Stimulated activated CD4-positive, alpha-beta T cell treated with anti-CD3 and anti-CD28 coated beads, TNF-alpha, amount 100 ng/mL, for 24 hours (primary cell): ENCODE measurements at places on chromosomes 3 and 15.
A peak's percentile ranks its signal among the peaks of the same experiment; 100 is the strongest.

DNA sequence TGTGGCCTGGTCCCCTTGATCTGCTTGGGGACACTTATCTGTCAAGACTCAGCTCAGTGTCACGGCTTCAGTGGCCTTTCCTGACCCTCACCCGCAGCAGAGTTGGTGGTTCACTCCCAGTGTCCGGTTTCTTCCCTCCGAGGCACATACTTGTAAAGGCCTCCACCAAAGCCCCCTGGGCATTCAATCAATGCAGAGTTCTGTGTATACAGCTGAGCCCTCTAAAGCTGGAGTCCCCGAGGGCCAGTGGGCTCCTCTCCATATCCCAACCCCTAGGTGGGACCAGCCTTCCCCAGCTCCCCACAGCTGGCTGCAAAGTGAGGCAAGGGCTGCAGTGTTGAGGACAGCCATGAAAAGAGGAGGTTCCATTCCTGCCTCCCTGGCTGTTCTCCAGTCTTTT is 70.9 kb upstream of the RGMA start:
- no peak for DNase-seq

GRCh38 chr15:64423970-64424369 is 36.3 kb downstream of the TRIP4 start:
- no peak for DNase-seq

GRCh38 chr3:146503461-146504202 is 34.3 kb upstream of the PLSCR2 start:
- no peak for DNase-seq

DNA sequence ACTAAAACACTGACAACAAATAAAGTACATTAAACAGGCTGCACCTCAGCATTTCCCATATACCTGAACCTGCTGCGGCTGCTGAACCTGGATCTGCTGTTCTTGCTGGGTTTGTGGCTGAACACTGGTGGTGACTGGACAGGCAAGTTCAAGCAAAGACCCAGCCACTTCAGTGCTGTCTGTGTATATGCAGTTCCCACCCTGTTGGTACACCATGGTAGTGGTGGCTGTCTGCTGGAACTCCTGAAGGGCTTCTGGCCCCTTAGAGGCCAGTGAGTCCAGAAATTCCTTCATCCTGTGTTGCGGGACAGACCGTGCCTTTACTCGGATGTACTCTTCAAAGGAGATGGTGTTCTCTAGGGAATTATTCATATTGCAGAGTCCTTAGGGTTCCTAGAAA is 17.2 kb downstream of the QRICH1 start:
- no peak for DNase-seq

- no peak for DNase-seq
These were observed 22.0 kb upstream of the PGPEP1L start for GRCh38 chr15:99029341-99030144.

DNA sequence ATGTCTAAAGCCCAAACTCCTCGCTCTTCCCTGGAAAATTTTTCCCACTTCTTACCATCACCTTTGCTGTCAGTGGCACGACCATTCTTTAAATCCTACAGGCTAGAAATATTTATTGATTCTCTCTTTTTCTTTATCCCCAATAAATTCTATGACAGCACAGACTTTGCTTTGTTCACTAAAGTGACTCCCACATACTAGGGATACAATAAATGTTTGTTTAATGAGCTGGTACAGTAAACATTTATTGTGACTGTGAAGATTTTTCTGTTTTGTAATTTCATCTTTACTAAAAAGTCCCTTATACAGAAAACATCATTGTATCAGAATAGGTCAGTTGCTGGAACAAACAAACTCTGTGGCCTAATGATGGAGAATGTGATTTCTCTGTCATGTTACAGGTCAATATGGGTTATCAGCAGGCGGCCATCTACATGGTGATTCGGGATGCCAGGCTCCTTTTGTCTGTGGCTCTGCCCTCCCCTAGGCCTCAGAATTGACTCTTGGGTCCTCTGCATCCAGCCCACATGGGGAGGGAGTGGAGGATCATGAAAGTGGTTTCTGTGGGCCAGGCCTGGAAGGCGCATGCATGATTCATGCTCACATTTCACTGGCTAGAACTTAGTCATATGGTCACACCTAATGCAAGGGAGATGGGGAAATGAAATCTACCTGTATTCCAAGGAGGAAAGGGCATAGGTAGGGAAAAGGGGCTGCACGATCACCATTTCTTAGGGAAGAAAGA is 22.7 kb upstream of the KNG1 start:
- DNase-seq: no peak

DNA sequence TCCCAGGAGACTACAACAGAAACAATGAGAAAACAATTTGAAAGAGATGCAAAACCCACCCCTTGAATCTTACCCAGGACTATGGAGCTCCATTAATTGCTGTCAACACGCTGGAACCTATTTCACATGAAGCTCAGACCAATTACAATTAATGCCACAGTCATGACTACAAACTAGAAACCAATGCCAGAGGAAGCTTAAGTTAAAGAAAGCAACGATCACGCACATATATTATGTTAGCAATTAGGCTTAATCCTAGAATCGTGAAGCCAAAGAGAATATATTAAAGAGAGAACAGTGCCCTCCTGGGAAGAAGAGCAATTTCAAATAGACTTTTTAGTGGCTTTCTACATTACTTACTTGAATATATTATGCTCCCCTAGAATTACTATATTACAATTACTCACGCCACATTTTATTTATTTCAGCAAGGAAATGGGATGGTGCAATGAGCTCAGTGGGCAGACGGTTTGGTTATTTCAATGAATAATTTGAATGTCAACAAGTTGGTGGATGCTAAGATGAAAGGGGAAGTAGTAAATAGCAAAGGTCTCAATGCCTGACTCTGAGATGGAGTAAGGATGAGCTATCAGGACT is 125.5 kb downstream of the GREM1 start:
- no peak for DNase-seq

GRCh38 chr15:99404454-99404853 is 153.2 kb downstream of the LRRC28 start:
- DNase-seq: no peak

- DNase-seq: no peak
These were observed 393.1 kb upstream of the ARRDC4 start for GRCh38 chr15:97567411-97567810.

DNA sequence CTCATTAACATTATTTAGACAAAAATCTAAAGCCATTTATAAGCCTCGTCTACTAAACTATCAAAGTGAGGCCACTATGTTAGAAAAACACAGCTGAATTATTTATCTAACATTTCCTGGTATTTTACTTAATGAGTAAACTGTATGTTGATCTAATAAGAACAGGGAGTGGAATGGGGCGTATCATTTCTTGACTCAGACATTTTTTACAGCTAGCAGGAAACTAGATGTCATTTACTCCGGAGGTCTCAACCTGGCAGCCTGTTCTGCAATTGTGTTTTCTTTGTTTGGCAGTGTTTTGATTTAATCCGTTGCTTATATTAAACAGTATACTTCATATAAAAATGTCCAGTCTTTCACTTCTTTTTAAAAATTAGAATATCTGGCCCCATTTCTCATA is 79.1 kb upstream of the ABI3BP start:
- no peak for DNase-seq

- peak; percentile 28 for DNase-seq
These were observed at the start of gene PLXND1 for GRCh38 chr3:129606636-129607390. Gene PLXND1 (minus strand): TSS chr3:129606676. CDS start chr3:129606639, 37 bp downstream.

- no peak for DNase-seq
These were observed 6.3 kb upstream of the HAPLN3 start for GRCh38 chr15:88901508-88902220.

DNA sequence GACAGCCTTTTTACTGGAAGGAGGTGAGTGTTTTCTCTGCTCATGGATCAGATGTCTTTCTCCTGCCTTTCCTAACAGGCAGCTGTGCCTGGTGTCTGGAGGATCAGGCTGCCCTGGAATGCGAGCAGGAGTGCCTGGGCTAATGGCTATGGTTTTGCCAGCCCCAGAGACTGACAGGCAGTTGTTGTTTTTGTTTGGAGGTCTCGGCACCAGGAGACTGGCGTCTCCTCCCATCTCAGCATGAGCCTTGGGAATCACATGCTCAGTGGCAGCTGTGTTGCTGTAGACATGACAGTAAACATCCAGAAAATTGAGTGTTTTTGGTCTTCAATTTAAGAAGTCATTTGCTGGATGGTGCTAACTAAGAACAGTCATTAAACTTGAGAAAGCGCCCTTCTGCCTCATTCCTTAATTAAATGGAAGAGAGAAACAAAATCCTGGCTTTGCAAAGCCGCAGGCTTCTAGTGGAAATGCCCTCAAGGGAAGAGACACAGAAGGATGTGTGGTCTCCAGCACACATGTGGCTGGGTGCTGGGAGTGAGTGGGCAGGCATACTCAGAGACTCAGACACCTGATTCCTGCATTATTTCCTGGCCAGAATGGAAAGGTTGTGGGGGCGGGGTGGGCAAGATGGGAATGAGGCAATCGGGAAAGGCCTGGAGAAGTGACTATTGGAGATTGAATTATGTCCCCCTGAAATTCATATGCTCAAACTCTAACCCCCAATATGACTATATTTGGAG is 97.0 kb upstream of the NMNAT3 start:
- DNase-seq: no peak

GRCh38 chr15:91668370-91668769 is 185.1 kb upstream of the SLCO3A1 start:
- no peak for DNase-seq

GRCh38 chr15:77854980-77855379 is 222.3 kb upstream of the LINGO1 start:
- DNase-seq: no peak

DNA sequence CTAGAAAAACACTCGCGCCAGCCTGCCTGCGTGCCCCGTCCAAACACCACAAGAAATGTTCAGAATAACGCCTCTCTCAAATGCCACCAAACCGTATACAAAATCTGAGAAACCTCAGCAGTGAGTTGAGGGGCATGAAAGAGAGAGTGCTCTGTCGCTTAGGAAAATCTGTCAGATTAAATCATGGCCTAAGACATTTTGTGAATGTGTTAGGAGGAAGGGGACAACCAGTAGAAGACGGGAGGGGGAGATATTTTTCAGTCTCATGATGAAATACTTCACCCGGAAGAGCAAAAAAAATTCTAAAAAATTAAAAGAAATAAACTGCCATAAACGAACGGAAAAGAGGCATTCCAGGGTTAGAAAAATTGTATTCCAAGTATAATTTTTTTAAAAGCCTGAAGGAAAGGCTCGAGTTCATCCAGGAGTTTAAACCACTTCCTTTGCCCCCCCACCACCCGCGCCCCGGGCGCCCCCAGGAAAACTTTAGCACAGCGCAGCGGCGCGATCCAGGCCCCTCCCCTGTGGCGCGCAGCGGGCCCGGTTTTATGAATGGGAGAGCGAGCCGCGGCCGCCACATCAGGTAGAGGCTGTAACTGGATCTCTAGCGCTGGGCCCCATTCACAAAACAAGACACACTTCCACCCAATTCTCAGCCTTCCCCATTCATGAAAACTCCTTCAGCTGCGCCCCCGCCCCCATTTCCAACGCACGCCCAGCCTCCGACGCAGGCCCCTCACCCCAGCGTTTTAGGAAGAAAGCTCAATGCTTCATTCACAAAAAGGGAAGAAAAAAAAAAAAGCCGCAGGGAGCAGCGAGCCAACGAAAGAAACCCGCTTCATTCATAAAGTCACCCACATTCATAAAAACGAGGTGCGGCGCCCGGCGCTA is 1.4 kb downstream of the ETV5 start:
- DNase-seq: peak; percentile 16

GRCh38 chr15:97502038-97502437 is 458.5 kb upstream of the ARRDC4 start:
- no peak for DNase-seq

DNA sequence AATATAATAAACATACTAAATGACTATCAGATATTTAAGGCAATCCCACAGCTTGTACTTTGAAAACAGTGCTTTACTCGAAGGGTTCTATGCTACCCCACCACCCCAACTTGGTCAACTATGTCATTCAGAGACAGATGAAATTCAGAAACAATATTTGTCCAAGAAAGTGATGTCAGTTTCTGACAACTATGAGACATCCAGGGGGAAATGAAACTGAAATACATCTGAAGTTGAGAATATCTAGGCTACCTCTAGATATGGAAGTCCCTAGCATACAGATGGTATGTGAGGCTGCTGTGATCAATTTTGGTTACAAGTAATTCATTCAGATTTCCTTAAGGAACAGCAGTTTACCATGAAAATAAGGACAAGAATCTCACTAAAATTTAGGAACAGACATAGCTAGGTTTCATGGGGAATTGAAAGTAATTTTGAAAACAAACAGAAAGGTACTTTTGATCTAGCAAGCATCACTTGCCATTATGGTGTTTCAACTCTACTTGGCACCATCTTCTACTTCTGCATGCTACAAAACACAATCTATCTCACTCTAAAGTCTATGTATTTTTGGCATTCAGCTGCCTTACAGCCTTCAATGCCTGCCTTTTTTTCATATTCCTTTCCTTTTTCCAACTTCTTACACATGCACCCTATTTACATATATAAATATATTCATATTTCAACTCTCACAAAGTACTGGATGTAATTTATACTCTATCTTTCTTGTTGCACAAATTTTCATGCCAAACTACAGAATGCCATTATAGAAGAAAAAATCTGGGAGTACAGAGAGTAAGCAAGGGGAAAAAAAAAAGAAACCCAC is 21.7 kb downstream of the ATG3 start:
- DNase-seq: no peak

DNA sequence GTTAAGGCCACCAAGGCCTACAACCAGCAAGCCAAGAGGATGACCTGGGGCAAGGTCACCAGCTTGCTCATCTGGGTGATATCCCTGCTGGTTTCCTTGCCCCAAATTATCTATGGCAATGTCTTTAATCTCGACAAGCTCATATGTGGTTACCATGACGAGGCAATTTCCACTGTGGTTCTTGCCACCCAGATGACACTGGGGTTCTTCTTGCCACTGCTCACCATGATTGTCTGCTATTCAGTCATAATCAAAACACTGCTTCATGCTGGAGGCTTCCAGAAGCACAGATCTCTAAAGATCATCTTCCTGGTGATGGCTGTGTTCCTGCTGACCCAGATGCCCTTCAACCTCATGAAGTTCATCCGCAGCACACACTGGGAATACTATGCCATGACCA is 3.6 kb downstream of the CXCR6 start:
- DNase-seq: no peak

DNA sequence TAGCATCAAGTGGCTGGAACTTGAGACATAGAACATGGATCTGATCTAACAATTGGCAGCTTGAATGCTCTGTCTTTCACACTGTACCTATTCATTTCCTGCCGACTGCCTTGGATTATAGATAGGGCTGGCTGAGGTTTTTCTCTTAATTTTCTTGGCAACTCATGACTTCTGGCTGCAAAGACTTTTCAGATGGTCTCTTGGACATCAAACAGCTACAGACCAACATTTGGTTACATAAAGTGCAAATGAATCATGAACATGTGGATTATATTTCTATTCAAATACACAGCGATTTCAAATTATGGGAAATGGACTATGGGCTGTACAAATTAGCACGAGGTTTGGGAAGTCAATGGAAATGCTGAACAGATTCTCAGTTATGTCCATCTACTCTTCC is 26.2 kb upstream of the IL16 start:
- DNase-seq: no peak

DNA sequence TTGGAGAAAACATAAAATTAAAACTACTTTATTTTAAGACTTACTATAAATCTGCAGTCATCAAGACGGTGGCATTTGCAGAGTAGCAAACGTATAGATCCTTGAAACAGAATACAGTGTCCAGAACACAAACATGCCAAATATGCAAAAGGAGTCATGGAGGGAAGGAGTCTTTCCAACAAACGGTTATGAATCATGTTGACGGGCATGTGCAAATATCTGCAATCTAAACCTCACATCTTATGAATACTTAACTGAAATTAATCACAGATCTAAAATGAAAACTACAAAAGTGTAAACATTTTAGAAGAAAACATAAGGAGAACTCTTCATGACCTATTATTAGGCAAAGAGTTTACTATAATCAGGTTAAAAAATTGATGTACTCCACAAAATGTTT is 69.4 kb downstream of the TFRC start:
- DNase-seq: no peak
